ENCODE measurements at places on chromosomes 5 and 9.

DNA sequence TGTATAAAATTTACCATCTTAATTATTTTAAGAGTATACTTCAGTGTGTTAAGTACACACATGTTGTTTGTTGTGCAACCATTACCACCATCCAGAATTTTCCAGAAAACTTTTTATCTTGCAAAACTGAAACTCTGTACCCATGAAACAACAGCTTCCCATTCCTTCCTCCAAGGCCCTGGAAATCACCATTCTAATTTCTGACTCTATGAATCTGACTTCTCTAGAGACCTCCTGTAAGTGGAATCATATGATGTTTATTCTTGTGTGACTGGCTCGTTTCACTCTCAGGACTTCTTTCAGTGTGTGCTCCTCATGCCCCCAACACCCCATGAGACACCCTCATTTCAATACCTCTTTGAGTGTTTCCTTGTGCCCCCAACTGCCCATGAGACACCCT lies 60.4 kb upstream of the COL15A1 start:
- DNase-seq: no peak

GRCh38 chr5:150649108-150650020 lies 8.9 kb downstream of the SYNPO start:
- DNase-seq: no peak

DNA sequence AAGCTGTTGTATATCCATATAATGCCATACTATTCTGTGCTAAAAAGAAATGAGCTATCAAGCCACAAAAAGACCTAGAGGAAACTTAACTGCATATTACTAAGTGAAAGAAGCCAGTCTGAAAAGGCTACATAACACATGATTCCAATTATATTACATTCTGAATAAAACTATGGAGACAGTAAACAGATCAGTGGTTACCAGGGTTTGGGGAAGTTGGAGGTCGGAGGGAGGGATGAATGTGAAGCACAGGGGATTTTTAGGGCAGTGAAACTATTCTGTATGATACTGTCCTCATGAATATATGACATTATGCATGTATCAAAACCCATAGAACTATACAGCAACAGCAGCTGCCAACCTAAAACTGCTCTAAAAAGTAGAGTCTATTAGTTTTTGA lies 5.6 kb upstream of the RFK start:
- DNase-seq: no peak

- DNase-seq: no peak
Measured at GRCh38 chr5:82314964-82315758, 37.0 kb upstream of the RPS23 start.

- DNase-seq: no peak
Measured at GRCh38 chr5:89878140-89879132, 531.1 kb downstream of the CETN3 start.

- DNase-seq: no peak
Measured at GRCh38 chr9:121349009-121349408, 21.0 kb downstream of the STOM start.

- DNase-seq: no peak
Measured at GRCh38 chr5:3002230-3002629, 250.8 kb upstream of the IRX2 start.

All from HuH-7.5 (cell line).